DMS53 (cell line): ENCODE measurements at places on chromosomes 12 and 14.
A peak's percentile ranks its signal among the peaks of the same experiment; 100 is the strongest.

GRCh38 chr14:94773061-94773648, 3.2 kb upstream of the GSC start:
- DNase-seq, result no peak

DNA sequence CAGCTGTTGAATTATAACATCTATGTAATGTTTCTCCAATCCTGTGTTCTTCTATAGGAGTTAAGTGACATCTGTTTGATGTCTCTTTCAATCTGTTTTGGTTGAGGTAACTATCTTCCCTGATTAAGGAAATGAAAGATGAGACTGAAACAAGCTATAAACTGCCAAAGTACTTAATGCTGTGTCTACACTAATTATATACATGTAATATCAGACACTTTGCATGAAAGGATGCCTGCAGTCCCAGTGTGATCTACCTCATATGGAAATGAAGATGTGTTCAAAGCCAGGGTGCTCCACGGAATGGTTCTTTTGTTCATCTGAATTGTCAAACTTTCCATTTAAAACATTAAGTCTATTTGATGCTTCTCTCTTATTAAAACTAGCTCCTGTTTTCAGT, 958.3 kb downstream of the GALC start:
- no peak for DNase-seq

DNA sequence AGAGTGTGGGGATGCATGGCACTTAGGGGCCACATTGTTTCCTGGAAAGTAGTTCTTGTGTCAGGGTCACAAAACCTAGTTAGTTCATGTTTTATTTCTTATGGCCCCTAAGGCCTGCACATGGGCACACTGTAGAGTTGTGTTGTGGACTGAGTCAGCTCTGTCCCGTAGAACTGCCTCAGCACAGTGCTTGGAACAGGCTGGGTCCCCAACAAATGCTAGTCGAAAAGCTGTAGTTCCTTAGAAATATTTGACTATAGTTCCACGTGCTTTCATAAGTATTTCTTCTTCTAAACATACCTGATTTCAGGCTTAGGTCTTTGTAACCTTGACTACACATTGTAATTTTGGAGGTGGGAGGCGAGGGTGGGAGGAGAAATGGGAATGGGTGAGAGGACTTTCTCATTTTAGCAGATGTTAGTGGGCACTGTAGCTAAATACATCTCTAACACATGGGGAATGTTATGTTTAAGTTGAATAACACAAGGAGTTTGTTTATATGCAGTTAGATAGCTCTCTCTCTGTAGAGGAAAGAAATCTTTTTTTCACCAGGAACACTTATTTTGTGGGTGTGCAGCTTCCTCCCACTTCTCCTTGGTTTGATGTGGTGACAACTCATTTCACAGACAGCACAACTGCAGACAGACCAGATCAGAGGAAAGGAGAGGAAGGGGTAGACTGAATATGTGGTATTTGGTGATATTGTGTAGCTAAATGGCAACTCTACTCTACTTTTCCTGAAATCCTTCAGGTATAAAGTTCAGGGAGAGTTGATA, 39.5 kb upstream of the DACT1 start:
- no peak for DNase-seq

GRCh38 chr12:25877446-25877845, 81.0 kb upstream of the RASSF8 start:
- DNase-seq, result no peak

DNA sequence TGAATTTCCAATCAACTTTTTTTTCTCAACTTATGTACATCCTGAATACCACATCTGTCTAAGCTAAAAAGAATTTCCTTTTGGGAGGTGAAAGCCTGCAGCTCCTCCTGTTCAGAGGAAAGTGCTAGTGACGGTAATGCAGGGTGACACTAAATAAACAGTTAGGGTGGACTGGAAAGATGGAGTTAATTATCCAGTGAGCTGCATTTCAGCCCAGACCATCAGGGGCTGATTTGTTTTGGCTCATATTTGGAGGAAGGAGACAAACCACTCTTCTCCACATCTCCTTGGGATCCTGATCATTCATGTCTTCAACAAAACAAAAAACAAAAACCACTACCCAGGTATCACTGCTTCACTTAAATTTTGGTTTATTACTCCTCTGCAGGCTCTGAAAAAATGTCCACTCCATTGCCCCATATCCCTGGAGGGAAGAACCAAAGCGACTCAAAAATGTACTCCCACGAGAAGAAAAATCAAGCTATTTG, 5.1 kb upstream of the SIX1 start:
- peak; percentile 11 for DNase-seq

GRCh38 chr14:93173943-93174395, 10.7 kb downstream of the MOAP1 start:
- DNase-seq, result no peak

DNA sequence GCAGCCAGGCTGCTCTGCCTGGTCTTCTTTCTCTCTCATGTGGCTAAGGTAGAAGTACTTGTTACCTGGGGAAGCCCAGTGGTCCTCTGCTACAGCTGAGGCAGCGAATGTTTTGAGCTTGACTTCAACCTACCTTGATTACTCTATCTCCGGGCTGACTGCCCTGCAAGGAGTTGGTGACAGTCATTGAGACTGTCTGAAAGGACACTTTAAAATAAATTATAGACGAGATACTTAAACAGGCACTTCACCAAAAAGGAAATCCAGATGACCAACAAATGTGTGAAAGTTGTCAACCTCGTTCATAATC, 474 bp upstream of the CIT start:
- no peak for DNase-seq

DNA sequence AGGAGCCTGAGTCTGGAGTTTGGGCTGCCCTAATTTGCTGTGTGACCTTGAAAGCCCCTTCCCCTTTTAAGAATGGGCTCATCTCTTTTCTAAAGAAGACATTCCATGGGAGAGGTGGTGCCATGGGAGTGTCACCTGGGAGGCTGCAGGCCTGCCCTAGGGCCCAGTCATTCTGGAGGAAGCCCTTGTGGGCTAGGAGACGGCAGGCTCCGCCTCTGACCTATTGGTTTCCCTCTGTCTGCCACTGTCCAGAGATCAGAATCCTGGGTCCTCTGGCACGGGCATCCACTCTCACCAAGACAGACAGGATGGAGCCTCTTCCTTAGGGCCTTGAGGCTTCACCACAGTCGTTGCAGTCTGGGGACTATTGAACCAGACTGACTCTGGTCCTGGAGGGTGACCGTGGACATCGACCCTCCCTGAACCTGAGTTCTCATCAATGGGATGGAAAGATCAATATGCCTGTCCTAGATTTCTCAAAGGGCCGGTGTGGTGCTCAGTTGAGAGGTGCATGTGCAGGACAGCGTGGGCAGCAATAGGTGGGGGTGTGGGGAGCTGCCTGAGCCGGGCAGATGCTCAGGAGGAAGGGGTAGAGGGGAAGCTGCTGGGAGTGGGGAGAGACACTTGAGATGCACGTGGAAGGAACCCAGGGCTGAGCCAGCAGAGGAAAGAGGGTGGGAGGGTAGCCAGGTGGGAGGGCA, 12.2 kb upstream of the CLMN start:
- DNase-seq, result no peak
